ENCODE measurements at places on chromosomes 3 and 15. TPM values are rescaled to one million over a fixed set of nuclear protein-coding genes. Genes with fewer than 3 reads are reported as not detected.

The SSR3 gene
- polyA plus RNA-seq, result 152 TPM

DNA sequence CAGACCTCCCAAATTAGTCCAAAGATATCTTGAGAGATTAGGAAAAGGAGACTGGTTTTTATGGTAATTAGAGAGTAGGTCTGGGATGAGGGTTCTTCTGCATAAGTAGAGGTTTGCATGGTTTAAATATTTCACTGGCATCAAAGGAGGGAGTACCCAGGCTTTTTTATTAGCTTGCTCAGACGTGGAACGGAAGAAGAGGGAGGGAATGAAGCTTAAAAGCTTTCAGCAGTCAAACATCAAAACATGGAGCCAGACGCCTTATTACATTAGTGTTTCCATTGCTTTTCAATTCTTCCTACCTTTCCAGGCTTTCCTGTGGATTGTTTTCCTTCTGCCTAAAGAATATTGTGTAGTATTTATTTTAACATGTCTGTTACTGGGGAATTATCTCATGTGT, 342.1 kb upstream of the SOX2 start:
- DNase-seq, result no peak

DNA sequence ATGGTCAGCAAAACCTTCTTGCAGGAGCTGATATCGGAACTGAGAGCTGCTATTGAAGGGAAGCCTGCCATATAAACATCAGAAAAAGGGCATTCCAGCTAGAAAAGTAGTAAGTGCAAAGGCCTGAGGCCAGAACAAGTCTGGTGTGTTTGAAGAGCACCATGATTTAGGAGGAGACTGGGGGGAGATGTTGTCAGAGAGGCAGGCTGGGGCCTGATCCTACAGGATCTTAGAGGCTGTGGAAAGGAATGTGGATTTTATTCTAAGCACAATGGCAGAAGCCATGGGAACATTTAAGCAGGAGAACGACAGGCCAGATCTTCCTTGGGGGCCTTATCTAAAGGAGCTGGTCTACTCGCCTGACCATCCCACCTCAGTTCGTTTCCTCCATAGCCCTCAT, 5.1 kb upstream of the MUC13 start:
- DNase-seq, result no peak

GRCh38 chr15:71542836-71543235, 267.5 kb upstream of the NR2E3 start:
- DNase-seq, result no peak

GRCh38 chr3:51591231-51591630, 52.7 kb downstream of the RAD54L2 start:
- no peak for DNase-seq

Data from right renal pelvis (tissue), 4 donors.